ENCODE measurements at places on chromosomes 7 and 10.

- DNase-seq = no peak
These were observed 140.3 kb upstream of the TARP start for GRCh38 chr7:38413784-38414183.

DNA sequence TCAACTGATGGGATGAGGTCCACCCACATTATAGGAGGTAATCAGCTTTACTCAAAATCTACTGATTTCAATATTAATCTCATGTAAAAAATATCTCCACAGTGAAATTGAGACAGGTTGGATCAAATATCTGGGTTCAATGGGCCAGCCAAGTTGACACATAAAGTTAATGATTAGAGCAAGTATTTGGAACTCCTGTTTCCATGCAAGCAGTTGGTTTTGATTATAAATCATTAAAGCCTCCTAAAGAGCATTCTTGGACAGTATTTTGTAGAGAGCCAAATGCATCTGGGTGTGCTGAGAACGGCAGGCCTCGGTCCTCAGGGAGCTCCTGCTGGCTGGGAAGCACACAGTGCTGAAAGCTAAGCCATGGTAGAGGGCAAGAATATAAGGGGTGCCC is 126.9 kb upstream of the BTBD16 start:
- DNase-seq = no peak

DNA sequence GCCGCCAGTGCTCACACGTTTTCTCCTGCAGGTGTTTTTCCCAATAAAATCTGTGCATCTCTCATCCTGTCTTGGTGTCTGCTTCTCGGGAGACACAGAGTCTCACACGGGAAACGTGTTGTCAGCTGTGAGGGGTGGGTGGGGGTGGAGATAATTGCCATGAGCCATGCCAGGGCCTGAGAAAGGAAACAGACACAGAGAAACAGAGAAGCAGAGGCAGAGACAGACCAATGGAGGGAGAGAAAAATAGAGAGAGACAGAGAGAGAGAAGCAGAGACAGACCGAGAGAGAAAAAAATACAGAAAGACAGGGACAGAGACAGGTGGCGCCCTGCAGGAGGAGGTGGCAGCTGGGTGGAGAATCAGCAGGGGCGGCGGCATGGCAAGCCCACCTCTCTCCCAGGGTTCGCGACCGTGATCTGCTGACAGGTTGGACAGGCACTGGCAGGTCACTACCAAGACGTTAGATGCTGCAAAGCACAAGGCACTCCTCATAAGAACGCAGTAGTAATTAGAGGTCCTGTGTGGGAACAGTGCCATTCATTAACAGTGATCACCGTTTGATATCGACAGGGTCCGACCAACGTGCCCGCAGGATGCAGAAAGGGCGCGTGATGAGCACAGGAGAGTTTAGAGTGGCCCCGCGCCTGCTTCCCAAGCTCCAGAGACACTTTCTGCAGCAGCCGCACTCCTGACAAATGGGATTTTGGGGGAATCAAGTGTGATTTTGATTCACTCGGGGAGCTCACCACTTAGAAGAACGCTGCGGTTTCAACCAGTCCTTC is 70.5 kb upstream of the INSIG1 start:
- DNase-seq = no peak

DNA sequence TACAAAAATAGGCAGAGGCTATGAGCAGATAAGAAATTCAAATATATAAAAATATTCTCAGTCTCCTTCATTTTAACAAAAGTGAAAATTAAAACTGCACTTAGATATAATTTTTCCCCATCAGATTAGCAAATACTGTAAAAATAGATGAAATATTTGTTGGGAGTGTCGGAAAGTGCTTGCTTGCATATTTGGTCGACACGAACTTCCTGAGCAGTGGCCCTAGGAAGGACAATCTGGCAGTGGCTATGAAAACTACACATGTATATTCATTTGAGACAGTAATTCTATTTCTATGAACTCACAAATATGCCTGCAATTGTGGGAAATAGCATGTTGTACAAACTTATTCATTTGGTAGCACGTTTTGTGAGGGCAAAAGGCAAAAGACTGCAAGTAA is 81.4 kb downstream of the GOLGA7B start:
- no peak for DNase-seq

DNA sequence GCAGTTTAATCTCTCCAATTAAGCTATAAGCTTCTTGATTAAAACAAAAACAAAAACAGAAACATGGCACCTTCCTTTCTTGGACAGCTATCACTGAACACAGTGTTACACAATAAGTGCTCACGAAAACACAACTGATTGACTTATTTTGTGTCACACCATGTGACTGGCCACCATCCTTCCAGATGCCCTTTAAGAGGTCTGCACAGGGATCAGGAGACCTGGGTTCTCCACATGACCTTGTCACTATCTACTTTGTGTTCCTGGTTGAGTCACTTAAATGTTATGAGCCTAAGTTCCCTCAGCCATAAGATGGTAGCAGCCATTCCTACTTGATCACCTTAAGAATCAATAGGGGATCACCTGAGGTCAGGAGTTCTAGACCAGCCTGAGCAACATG is 120.1 kb downstream of the HIPK2 start:
- no peak for DNase-seq

- DNase-seq = no peak
These were observed 345.0 kb downstream of the SORCS1 start for GRCh38 chr10:106819490-106819889.

- no peak for DNase-seq
These were observed 37.5 kb upstream of the OCM2 start for GRCh38 chr7:98027342-98028033.

DNA sequence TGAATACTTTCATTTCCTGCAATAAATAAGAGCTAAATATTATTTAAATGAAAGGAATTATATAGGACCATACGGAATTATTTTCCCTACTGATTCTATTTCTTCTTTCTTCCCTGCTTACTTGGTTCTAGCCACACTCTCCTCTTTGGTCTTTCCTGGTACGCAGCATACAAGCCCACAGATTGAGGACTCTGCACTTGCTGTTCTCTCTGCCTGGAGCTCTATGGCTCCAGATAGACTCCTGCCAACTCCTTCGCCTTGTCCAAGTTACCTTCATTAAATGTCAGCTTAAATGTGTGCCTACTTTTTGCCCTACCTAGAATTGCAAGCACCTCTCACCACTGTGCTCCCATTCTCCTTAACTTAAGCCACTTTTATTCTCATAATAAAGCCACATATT is 203.4 kb downstream of the MDFIC start:
- DNase-seq = no peak

DNA sequence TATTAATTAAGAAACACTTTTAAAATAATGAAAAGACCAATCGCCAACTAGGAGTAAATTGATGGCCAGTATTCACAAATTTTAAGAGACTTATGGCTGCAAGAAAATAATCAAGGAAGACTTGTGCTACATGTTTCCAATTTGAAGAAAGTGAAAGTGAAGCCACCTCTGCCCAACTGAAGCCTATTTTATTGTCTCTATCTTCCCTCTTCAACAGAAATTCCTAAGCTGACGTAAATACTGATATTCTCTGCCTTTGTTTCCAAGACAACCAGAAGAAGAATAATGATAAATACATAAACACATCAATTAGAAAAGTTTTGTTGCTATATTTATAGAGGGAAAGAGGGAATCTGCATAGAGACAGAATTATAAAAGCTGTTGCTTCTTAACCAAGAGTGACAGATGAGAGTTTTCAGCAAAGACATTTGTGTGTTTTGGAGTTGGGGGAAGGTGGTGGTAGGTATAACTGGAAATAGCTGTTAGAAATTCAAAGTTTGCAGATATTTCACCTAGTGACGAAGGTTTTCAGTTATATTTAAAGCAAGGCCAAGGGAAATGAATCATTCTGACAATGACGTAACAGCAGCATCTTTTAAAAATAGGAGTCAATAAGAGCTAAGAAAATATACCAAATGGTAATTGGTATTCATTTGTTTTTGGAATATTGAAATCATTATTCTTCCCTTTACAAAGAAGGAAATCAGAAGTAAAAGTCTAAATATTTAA is 576.6 kb upstream of the SORCS1 start:
- DNase-seq = no peak

DNA sequence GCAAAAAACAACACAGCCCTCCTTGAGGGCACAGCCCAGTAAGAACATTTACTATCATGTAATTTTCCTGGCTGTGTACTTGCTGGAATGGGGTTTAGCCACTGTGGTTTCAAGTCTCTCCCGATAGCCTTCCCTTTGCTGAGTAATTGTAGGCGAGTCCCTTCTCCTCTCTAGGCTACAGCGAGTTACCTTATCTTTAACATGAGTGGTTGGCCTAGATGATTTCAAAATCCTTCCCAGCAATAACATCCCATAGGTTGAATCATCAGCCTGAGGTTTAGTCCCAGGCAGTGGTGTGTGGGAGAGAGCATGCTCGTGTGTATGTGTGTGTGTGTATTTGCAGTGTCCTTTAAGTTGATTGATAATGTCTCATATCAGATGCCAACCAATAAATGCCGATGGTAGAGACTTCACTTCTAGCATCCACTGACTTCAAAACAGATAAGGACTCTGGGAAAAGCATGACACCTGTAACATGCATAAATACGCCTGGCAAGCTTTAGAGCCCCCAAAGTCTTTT is 142.9 kb upstream of the ZMIZ1 start:
- no peak for DNase-seq

DNA sequence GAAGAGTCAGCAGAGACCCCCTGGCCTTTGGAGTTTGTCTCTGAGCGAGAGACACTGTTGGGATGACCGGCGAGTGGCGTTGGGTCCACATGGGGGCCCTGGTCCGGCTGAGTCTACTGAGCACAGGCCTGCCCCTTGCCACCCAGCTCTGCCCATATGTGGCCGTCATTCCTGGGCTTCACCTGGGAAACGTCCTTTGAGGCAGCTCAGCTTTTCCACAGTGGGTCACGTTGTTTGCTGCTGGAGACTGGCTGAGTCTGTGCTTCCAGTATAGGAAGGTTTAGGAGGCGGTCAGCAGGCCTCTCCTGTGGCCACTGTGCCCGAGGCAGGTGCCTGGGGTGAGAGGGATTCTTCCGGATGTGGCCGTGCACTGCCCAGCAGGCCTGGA is 17.1 kb downstream of the ADAM8 start:
- DNase-seq = no peak

GRCh38 chr10:29723726-29724125 is 89.0 kb upstream of the SVIL start:
- DNase-seq = no peak

DNA sequence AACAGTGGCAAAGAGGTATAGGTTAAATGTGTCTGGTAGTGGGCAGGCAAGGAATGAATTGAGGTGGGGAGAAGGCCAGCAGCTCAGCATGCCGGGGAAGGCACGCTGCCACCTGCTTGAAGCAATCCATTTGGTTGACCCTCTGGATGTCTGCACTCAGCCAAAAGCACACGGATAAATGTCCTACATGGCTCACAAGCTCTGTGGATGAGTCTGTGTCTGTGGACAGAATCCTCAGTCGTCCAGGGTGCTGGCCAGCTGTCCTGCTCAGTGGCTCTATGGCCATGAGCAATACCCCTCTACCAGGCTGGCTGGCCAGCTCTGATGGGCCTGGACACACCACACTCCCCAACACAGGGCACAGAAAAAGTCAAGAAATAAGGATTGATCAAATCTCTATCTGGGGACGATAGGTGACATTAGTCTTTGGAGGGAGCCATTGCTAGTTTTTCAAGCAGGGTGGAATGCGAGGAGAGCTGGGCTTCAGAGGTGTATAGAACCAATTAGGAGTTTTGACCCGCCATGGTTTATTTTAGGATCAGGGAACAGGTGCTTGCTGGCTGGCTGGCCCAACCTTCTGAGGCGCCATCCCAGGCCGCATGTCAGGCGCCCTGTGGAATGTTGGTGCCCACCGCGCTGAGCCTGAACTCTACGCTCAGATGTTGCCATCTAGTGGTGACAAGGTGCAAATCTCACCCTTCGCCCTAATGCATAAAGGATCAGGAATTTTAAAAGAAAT is 493.4 kb downstream of the TNS3 start:
- no peak for DNase-seq

GRCh38 chr7:105352018-105352612 is 36.6 kb downstream of the SRPK2 start:
- peak; percentile 77 for DNase-seq

DNA sequence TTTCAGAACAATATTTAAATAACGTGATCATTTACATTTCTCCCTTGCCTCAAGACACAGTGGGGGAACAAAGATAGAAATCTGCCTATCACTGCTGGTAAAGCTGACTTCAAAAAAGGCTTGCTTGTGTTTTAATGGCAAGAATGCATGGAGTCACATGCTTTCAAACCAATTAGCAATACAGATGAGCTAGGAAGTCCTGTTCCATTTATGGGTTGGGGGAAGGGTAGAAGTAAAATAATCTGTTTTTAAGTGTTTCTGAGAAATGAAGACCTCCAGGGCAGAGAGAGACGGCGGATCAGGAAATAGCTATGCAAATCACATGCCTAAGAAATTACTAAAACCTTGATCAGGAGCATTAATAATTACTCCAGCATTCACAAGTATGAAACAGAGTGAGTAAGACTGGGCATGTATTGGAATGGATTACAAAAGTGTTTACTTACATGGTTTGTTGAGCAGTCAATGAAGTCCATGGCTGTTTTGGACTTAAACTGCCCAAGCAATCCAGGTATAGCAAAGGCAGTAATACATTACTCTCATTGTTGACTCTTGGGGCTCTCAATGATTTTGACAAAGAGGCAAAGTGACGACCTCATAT is 142.0 kb downstream of the ARID5B start:
- DNase-seq = no peak

- DNase-seq = no peak
These were observed 44.8 kb downstream of the PRKCQ start for GRCh38 chr10:6535156-6535764.

DNA sequence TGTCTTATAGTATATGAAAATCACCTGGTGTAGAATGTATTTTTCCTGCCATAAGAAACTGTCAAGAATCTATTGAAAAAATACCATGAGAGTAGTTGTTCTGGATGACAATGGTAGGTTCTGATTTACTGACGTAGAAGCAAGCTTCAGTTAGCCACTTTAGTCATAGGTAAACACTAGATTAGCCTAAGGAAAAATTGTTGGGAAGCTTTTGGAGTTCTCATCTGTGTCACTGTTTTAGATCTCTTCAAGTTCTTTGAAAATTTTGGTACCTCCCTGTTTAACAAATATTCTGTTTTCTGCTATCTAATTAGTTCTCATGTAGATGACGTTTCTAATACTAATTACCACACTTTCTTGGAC is 131.8 kb downstream of the ADK start:
- DNase-seq = no peak

GRCh38 chr10:30384701-30385201 is 35.7 kb upstream of the MTPAP start:
- DNase-seq = no peak

- no peak for DNase-seq
These were observed 412 bp upstream of the PPIA start for GRCh38 chr7:44796034-44796503.

GRCh38 chr10:63596924-63597323 is 75.7 kb downstream of the REEP3 start:
- DNase-seq = no peak

Data from forelimb muscle (tissue), 1 donor.